ENCODE measurements at places on chromosomes 4 and X.

DNA sequence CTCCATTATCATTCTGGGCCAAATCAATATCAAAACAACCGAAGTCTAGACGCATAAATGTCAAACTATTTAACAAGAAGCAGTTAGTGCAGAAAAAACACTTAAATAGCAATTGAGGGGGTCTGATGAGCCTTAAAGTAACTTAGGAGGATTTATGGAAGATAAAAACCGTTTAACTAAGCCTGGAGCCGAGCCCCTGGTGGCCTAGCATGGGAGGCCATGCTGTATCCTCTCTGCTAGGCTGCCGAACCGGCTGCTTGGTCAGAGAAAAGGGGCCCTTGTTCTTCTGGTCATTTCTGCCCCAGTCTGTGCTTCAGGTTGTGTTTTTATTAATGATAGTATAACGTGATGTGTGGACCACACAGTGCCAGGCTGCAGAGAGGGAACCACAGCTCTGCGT is 72.4 kb downstream of the CPZ start:
- no peak for DNase-seq

- no peak for DNase-seq
These were observed 2.6 kb upstream of the GIMD1 start for GRCh38 chr4:106371161-106371560.

GRCh38 chr4:158295053-158295452 is 84.8 kb downstream of the TMEM144 start:
- no peak for DNase-seq

GRCh38 chr4:90122355-90122748 is 4.8 kb upstream of the CCSER1 start:
- no peak for DNase-seq

Data from cerebellar nuclear complex (tissue), 1 donor.